Activated CD8-positive, alpha-beta T cell treated with anti-CD3 and anti-CD28 coated beads, Interleukin-2, amount 10 ng/mL, durations not matched to agents 7 days and 5 days (primary cell): ENCODE measurements at places on chromosomes 13 and 19.

GRCh38 chr13:78499802-78500201, 103.5 kb downstream of the POU4F1 start:
- no peak for DNase-seq
- no peaks in the 10 kb centered on the region for H3K4me1 ChIP-seq
- H3K36me3 ChIP-seq = no peaks in the 10 kb centered on the region
- no peak overlapping the region for H3K4me3 ChIP-seq
- no peak overlapping the region for H3K27ac ChIP-seq
- no peaks in the 10 kb centered on the region for H3K27me3 ChIP-seq

GRCh38 chr19:2645826-2646225, 56.7 kb downstream of the GNG7 start:
- no peak overlapping the region for H3K27ac ChIP-seq
- no peaks in the 10 kb centered on the region for H3K4me1 ChIP-seq
- no peak for DNase-seq
- no peak overlapping the region for H3K4me3 ChIP-seq

GRCh38 chr13:39036212-39036611, 1.7 kb downstream of the PROSER1 start:
- peaks cover 30% of the 10 kb centered on the region for H3K36me3 ChIP-seq
- H3K27me3 ChIP-seq = no peaks in the 10 kb centered on the region
- peaks cover 50% of the 10 kb centered on the region for H3K4me1 ChIP-seq
- peak overlapping the region; percentile 90 for H3K27ac ChIP-seq
- DNase-seq = peak; percentile 48

GRCh38 chr13:50950849-50951248, 41.3 kb downstream of the RNASEH2B start:
- peaks cover 57% of the 10 kb centered on the region for H3K36me3 ChIP-seq
- H3K4me3 ChIP-seq = no peak overlapping the region
- DNase-seq = no peak
- no peaks in the 10 kb centered on the region for H3K4me1 ChIP-seq
- H3K27ac ChIP-seq = no peak overlapping the region
- no peaks in the 10 kb centered on the region for H3K27me3 ChIP-seq

DNA sequence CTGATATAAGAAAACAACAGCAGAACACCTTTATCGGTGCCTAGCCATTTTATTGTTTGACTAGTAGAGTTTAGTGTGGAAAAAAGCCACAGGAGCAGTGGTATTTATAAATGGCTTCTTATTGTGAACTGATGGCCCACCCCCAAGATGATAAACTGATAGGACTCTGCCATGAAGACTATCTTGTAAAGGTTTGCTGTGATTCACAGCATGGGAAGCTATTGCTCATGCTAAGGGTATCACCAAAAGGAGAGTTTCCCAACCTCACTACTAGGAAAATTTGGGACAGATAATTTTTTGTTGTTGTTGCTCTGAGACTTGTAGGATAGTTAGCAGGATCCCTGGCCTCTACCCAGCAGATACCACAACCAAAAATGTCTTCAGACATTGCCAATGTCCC, 12.0 kb upstream of the SLC7A1 start:
- no peak overlapping the region for H3K4me3 ChIP-seq
- no peak for DNase-seq
- no peaks in the 10 kb centered on the region for H3K36me3 ChIP-seq
- peaks cover 34% of the 10 kb centered on the region for H3K27me3 ChIP-seq
- H3K4me1 ChIP-seq = no peaks in the 10 kb centered on the region

DNA sequence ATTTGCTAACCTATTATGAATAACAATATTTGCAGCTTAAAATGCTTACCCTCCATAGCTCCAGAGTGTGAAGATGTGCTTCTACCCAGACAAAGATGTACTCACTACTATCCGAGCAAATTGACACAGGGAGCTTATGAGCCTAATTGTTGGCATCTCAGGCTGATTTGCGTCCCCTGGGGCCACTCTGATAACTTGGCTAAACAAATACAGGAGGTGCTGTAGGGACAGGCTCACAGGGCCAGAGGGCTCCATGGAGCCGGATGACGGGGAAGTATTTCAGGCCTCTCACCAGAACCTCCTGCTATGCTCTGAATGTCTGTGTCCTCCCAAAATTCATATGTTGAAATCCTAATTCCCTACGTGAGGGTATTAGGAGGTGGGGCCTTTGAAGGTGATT, 26.7 kb upstream of the C19orf12 start:
- no peak for DNase-seq
- H3K36me3 ChIP-seq = no peaks in the 10 kb centered on the region
- H3K4me3 ChIP-seq = no peak overlapping the region
- no peak overlapping the region for H3K27ac ChIP-seq
- no peaks in the 10 kb centered on the region for H3K4me1 ChIP-seq

- no peak for DNase-seq
- peak overlapping the region; percentile 79 for H3K27ac ChIP-seq
- H3K36me3 ChIP-seq = peaks cover 50% of the 10 kb centered on the region
- no peaks in the 10 kb centered on the region for H3K27me3 ChIP-seq
- peak overlapping the region; percentile 58 for H3K4me3 ChIP-seq
- peaks cover 59% of the 10 kb centered on the region for H3K4me1 ChIP-seq
Measured at GRCh38 chr13:99066219-99066618, 88.4 kb upstream of the DOCK9 start.

GRCh38 chr13:42880056-42880605, 98.7 kb downstream of the FAM216B start:
- DNase-seq = no peak
- no peak overlapping the region for H3K4me3 ChIP-seq
- H3K27ac ChIP-seq = no peak overlapping the region
- H3K4me1 ChIP-seq = peaks cover 3% of the 10 kb centered on the region
- H3K36me3 ChIP-seq = peaks cover 5% of the 10 kb centered on the region

DNA sequence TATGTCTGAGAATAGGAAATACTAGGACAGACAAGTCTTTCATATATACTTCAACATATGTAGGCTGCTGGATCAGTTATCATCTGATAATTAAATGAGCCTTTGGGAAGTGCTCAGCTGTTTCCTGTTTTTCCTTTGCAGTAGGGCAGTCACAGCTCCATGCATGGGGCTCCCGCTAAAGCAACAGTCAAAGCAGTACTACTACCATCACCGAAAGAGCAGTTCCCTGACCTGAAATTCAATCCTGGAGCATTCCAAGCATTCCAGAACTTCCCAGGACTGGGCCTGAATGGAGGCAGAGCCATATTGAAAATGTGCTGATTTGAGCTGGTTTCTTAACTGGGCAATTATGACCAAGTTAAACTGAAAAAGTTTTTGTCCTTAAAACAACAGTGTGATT, 20.5 kb downstream of the MICU2 start:
- peaks cover 24% of the 10 kb centered on the region for H3K4me1 ChIP-seq
- H3K4me3 ChIP-seq = no peak overlapping the region
- peaks cover 18% of the 10 kb centered on the region for H3K36me3 ChIP-seq
- DNase-seq = no peak
- H3K27me3 ChIP-seq = no peaks in the 10 kb centered on the region

DNA sequence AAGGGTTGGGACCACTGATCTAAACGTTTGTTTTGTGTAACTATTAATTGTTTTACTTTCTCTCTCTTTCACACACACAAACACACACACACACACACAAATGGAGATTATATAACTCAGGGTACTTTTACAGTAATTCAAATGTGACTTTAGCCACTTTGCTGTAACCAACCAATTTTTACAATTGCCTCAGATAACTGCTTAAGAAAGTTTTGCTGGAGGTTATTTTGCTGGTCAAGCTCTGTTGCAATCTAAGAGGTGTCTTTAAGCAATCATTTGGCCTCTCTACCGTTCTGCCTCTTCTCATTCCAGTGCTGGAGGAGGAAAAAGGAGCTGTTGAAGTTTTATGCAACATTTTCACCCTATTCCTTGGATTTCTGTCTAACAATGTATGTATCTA, 63.0 kb downstream of the TBC1D4 start:
- no peaks in the 10 kb centered on the region for H3K36me3 ChIP-seq
- DNase-seq = no peak
- no peak overlapping the region for H3K4me3 ChIP-seq
- no peaks in the 10 kb centered on the region for H3K4me1 ChIP-seq
- no peak overlapping the region for H3K27ac ChIP-seq
- H3K27me3 ChIP-seq = peaks cover 2% of the 10 kb centered on the region

GRCh38 chr19:49682274-49682673, 5.2 kb downstream of the PRMT1 start:
- peaks cover 37% of the 10 kb centered on the region for H3K4me1 ChIP-seq
- H3K27ac ChIP-seq = no peak overlapping the region
- H3K4me3 ChIP-seq = no peak overlapping the region
- no peak for DNase-seq

DNA sequence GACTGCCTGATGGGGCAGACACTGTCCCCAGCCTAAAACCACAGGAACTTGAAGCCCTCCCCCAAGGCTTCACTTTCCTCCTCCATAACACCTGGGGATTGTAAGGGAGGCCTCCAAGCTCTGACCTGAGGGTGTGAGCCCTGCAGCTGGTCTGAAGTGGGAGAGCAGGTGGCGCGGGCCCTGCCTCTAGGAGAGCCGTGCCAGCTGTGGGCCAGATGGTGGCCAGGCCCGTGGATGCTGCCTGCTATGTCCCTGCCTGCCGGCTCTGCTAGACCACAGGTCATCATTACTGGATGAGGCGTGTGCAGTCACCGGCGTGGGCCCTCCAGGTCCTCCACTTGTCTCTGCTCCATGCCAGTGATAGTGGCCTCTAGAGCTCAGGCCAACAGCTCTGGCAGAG, 3.5 kb upstream of the KLHL26 start:
- H3K4me3 ChIP-seq = no peak overlapping the region
- H3K4me1 ChIP-seq = peaks cover 21% of the 10 kb centered on the region
- DNase-seq = no peak

DNA sequence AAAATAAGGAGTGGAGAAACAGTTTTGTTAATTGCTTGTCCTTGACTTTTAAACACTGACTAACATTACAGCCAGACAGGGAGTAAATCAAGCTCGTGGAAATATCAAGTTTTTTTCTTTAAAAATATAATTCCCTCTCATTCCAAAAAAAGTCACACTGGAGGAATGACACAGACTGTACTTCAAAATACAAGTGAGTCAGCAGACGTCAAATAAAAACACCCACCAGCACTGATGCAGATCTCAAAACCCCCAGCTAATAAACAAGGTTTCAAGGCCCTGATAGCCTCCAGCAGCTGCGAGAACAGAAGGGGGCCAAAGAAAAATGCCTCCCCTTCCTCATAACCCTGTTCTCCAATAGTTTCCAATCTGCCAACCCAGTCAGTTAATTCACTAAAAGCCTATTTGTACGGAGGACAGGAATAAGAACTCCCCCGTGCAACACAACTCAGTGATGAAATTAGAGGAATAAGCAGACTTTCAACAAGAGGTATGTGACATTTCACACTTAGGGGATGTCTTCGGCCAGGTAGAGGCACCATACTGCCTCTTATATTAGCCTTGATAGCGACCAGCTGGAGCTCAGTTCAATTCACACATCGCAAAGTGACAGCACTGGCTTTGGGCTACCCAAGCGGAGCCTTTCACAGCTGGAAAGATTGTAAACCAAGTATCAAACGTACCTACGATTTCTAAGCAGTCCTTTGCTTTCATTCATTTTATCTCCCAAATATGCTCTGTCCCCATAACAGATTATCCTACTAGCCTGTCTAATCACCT, 561.0 kb upstream of the KLF12 start:
- no peaks in the 10 kb centered on the region for H3K4me1 ChIP-seq
- H3K4me3 ChIP-seq = no peak overlapping the region
- peaks cover 6% of the 10 kb centered on the region for H3K27me3 ChIP-seq
- no peak for DNase-seq
